Metanephros (tissue), 2 donors: ENCODE measurements at places on chromosomes 4 and X. TPM values are rescaled to one million over a fixed set of nuclear protein-coding genes. Genes with fewer than 3 reads are reported as not detected.

SETD7 gene
- 27.9 TPM for total RNA-seq

FABP2 gene
- total RNA-seq = not detected

WAS gene
- total RNA-seq = 6.4 TPM

GPRASP1 gene
- 15.5 TPM for total RNA-seq
